ENCODE measurements at places on chromosomes 16 and 17. TPM values are rescaled to one million over a fixed set of nuclear protein-coding genes. Genes with fewer than 3 reads are reported as not detected.

NPB gene
- 0.75 TPM for total RNA-seq

MEIOB gene
- total RNA-seq, result 0.48 TPM

HOXB6 gene
- total RNA-seq, result 19.8 TPM

RUSF1 gene
- total RNA-seq, result 41.9 TPM

PIGS gene
- 51.6 TPM for total RNA-seq

NPW gene
- total RNA-seq, result 105 TPM

ARHGAP44 gene
- total RNA-seq, result 0.42 TPM

KRT222 gene
- not detected for total RNA-seq

PDE6G gene
- 0.43 TPM for total RNA-seq

MYL4 gene
- total RNA-seq, result not detected

UMOD gene
- not detected for total RNA-seq

PRSS22 gene
- total RNA-seq, result not detected

CBX2 gene
- total RNA-seq, result 66.4 TPM

PMP22 gene
- total RNA-seq, result not detected

ANKS4B gene
- total RNA-seq, result not detected

KRTAP17-1 gene
- total RNA-seq, result not detected

OR1D5 gene
- total RNA-seq, result not detected

RSKR gene
- total RNA-seq, result 34.6 TPM

ADAD2 gene
- total RNA-seq, result not detected

LYRM9 gene
- total RNA-seq, result 2.8 TPM

CD19 gene
- not detected for total RNA-seq

SSTR5 gene
- total RNA-seq, result not detected

DHRS7C gene
- not detected for total RNA-seq

YBX2 gene
- total RNA-seq, result 1.6 TPM

FGF11 gene
- 18.2 TPM for total RNA-seq

CNGB1 gene
- not detected for total RNA-seq

ARHGAP27 gene
- 0.17 TPM for total RNA-seq

TAOK2 gene
- 50.2 TPM for total RNA-seq

QPRT gene
- 48.3 TPM for total RNA-seq

ITGAX gene
- 0.46 TPM for total RNA-seq

COPZ2 gene
- total RNA-seq, result not detected

CA4 gene
- not detected for total RNA-seq

KRTAP2-1 gene
- total RNA-seq, result not detected

EPX gene
- total RNA-seq, result not detected

ITGB4 gene
- 0.95 TPM for total RNA-seq

PRDM7 gene
- total RNA-seq, result not detected

WNT3 gene
- 1.3 TPM for total RNA-seq

TAC4 gene
- not detected for total RNA-seq

SEPTIN12 gene
- total RNA-seq, result not detected

CD300LG gene
- total RNA-seq, result not detected

SPAG9 gene
- 84.9 TPM for total RNA-seq

ARHGDIG gene
- 0.41 TPM for total RNA-seq

Data from A673 (cell line).